ENCODE measurements at places on chromosomes 16 and 17.

- DNase-seq: no peak
Measured at GRCh38 chr17:57535249-57535966, 209.7 kb downstream of the CCDC182 start.

DNA sequence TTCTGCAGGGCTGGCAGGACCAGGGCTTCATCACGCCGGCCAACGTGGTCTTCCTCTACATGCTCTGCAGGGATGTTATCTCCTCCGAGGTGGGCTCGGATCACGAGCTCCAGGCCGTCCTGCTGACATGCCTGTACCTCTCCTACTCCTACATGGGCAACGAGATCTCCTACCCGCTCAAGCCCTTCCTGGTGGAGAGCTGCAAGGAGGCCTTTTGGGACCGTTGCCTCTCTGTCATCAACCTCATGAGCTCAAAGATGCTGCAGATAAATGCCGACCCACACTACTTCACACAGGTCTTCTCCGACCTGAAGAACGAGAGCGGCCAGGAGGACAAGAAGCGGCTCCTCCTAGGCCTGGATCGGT, 1.4 kb downstream of the CDK5R1 start:
- no peak for DNase-seq

DNA sequence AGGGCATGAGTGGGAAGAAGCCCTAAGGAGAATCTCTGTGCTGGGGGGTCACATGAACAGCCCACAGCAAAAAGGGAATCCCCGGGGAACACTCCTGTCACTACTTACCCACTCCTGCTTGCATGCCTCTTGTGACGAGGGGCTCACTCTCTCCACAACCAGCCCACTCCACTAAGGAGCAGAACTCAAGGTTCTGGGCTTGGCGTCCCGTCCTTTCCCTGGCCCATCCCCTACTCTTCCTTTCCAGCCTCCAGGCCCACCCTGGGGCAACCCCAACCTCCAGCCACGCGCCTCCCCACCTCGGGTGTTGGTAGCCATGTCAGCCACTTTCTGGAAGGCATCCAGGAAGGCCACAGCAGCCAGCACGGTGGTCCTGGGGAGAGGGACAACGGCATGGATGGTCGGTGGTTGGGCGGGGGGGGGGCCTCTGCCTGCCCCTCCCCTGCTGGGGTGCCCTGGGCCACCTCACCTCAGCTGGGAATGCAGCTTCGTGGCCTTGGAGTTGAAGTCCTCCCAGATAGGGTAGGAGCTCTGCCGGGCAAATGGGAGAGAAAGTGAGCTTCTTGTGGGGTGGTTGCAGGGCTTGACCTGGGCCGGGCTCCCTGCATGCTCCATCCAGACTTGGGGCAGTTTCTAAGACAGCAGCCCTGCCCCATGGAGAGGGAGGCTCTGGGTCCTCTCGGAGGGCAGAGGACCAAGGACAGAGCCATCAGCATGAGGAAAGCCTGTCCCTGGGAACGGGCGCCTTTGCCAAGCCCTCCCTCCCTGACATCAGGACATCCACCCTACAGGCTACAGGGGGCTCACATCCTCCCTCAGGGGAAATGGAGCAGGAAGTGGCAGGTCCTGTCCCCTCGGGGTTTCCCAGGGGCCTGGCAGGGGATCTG, 5.1 kb downstream of the MTSS2 start:
- DNase-seq: no peak

DNA sequence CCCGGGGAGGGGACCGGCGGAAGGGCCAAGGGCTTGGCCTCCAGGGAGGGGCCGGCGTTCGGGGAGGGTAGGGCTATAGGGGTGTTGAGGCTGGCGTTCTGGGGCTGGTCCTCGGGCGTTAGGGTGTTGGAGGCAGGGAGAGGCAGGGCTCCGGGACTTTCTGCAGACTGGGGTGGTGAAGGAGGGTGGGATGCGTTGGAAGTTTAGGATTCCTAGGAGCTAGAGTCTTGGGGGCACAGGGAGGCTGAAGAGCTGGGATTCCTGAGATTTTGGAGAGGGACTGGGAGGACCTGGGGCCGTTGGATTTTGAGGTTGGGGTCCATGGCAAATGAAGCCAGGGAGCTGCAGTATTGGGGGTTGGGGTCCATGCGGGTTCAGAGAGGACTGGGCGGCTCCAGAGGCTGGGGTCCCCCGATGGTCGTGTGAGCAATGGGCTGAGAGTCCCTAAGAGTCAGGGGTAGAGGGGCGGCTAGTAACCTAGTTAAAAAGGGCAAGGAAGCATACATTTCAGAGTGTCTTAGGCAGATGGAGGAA, 740 bp downstream of the NFATC2IP start:
- no peak for DNase-seq

DNA sequence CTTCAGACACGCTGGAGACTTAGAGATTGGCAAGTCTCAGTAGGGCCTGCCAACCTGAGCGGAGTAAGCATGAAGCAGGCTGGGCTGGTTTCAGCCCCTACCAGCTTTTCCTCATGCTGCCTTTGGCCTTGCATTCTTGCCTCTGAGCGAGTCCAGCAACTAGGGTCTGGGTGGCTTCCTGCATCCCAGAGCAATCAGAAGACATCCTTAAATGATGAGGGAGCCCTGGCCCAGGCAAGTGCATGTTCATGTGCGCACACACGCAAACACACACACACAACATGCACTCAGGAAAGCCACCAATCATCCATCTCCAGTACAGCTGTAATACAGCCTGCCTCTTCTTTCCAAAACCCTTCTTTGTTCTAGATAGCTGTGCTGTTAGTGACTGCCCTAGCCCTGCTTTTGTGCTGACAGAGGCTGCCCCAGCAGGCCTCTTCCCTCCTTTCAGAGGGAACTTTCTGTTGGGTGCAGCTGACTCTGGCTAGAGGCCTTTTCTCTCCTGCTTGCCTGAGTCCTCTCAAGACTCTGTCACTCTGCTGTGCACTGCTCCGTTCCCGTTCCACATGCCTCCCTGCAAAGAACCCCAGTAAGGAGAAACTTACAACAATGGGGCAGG, 30.7 kb upstream of the TBX2 start:
- DNase-seq: no peak

GRCh38 chr17:30323895-30324319, 9.9 kb downstream of the TMIGD1 start:
- peak; percentile 24 for DNase-seq

DNA sequence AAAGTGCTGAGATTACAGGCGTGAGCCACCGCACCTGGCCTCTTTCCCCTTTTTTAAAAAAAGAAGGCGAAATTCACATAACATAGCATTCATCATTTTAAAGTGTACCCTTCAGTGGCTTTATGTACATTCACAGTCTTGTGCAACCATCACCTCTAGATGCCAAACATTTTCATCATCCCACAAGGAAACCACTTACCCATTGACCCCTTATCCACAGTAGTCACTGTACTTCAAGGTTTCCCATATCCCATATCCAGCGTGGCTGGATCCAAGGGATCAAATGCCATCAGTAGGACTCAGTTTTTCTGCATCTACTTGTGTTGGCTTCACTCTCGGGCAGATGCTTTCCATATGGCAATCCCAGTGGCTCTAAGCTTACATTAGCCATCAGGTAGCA, 50.3 kb downstream of the BMERB1 start:
- no peak for DNase-seq

DNA sequence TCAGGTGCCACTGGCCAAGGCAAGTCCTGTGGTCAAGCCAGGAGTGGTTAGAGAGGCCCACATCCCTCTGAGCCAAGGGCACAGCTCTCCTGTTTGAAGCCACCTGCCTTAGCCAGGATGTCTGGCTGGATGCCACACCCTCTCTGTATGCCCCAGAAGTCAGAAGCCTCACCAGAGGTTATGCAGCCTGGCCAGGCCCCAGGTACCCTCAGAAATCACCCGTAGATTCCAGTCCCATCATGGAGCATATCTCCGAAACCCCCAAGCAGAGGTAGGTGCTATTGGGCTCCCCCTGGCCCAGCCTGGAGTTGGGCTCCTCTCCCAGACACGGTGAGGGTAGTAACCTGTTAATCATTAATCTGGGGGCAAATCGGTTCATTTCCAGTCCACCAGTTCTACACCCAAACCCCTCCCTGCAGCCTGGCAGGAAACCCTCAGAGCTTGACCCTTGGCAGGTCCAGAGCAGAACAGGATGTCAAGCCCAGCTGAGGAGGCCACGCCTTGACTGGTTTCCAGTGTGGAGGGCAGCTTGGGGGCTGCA, 60.6 kb upstream of the TMEM97 start:
- DNase-seq: no peak

- DNase-seq: no peak
Measured at GRCh38 chr17:2181206-2181896, 122.2 kb downstream of the SMG6 start.

- no peak for DNase-seq
Measured at GRCh38 chr17:68034452-68034776, 1.1 kb upstream of the KPNA2 start.

GRCh38 chr16:51434567-51435198, 283.6 kb upstream of the SALL1 start:
- no peak for DNase-seq

DNA sequence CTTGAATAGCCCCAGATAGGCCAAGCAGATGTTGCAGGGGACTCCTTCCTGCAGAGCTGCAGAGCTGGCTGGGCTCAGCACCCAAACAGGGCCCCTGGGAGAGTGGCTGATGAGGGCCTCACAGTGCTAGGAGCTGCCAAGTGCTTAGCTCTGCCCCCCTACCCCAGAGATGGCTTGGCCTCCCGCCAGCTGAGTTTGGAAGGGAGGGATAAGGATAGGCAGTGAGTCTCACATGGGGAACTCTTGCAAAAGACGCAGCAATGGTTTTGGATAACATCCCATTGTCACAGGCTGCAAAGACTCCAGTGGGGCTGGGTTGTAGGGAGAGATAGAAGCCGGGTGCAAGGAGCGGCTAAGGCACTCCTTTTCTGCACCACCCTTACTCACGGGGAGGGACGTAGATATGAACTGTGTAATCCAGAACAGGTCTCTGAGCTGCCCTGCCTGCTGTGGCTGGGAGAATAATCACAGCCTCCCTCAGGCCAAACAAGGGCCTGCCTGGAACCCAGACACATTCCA, 52.9 kb upstream of the MAF start:
- DNase-seq: no peak

DNA sequence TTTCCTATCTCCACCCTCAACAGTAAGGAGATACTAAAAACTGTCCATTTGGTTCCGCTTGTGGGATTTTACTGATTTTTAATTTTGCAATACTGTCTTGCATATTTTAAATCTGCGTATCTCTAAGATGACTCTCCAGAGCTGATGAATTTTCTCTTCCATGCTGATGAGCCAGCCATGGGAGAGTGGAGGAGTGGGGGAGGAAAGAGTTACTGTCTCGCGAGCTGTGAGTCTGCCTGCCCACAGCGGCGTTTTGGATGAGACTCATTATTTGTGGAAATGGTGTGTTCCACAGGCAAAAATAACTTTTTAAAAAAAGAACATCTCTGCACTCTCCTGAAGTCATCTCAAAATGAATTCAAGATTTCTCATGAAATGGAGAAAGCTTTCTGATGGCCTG, 34.6 kb upstream of the MYOCD start:
- no peak for DNase-seq

DNA sequence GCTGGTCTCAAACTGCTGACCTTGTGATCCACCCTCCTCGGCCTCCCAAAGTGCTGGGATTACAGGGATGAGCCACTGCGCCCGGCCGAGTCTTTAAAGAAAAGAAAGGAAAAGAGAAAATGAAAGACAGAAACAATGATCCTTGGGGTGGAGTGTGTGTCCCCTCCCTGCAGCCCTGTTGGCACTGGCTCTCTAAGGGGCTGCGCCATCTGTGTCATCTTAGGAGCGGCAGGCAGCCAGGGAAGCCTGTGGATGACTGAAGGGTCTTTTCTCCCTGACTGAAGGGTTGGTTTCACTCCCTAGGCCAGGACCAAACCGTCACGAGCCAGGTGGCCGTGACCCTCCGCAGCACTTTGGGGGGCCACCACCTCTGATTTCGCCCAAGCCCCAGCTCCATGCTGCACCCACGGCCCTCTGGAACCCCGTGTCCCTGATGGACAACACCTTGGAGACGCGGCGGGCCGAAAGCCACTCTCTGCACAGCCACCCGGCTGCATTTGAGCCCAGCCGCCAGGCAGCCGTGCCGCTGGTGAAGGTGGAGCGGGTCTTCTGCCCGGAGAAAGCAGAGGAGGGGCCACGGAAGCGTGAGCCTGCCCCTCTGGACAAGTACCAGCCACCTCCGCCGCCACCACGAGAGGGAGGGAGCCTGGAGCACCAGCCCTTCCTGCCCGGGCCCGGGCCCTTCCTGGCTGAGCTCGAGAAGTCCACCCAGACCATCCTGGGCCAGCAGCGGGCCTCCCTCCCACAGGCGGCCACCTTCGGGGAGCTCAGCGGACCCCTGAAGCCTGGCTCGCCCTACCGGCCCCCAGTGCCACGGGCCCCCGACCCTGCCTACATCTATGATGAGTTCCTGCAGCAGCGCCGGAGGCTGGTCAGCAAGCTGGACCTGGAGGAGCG, 27.7 kb downstream of the GINS2 start:
- DNase-seq: no peak

DNA sequence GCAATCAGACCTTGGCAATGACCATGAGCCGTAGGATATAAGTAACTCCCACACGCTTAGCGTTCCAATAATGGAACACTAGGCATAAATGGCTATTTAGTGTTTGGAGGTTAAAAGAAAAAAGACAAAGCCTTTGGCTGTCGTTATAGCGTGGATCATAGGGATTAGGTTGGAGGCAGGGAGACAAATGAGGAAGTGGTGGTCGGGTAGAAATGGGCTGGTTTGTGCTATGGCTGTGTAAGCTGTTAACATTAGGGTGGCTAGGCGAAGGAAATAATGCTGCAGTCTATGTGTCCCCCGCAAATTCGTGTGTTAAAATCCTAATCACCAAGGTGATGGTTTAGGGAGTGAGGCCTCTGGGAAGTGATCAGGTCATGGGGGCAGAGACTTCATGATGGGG, 120.4 kb upstream of the IRX6 start:
- no peak for DNase-seq

DNA sequence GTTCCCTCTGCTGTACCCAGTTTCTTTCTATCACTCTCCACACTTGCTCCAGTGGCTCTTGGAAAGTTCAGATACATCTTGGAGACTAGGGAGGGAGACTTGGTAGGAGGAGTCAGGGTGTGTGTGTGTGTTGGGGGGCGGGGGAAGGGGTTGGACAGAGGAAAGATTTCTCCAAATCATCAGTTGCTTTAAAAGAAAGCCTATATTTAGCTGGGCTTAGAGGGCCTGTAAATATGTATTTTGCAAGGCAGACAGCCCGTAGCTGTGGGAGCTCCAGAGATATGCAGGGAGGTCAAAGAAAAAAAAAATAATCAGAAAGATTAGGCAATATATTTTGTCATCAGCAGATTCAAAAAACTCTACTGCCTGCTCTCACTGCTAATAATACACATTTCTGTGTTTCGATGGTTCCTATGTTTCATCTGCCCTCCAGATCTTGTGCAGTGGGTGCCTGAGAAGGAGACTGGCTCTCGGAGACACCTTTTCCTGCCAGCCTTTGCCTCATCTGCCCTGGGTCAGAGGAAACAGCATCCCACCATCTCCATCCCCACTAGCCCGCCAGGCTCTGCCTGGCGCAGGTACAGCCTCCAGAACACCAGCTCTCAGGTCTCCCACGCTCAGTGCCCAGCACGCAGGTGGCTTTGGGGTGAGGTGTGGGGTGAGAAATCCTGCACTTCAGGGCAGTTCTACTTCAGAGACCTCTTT, 4.8 kb upstream of the PPP1R9B start:
- no peak for DNase-seq

GRCh38 chr17:32693194-32693897, 183.6 kb downstream of the MYO1D start:
- DNase-seq: no peak

- DNase-seq: no peak
Measured at GRCh38 chr17:48296453-48296852, 133.6 kb downstream of the SKAP1 start.

- no peak for DNase-seq
Measured at GRCh38 chr17:30449480-30449879, 27.7 kb upstream of the GOSR1 start.

- no peak for DNase-seq
Measured at GRCh38 chr17:76147211-76148014, 6.4 kb upstream of the FOXJ1 start.

Measured in activated effector memory CD4-positive, alpha-beta T cell treated with Interleukin-2 at 50 U/mL for 16 hours (primary cell).